ENCODE measurements at places on chromosomes 3 and 15.

GRCh38 chr3:129650256-129650872 lies 43.9 kb upstream of the PLXND1 start:
- peak; percentile 83 for DNase-seq

- DNase-seq = no peak
These were observed 1123.7 kb downstream of the IGSF11 start for GRCh38 chr3:117910820-117911521.

- DNase-seq = no peak
These were observed 115.0 kb downstream of the FOXP1 start for GRCh38 chr3:71468311-71469137.

DNA sequence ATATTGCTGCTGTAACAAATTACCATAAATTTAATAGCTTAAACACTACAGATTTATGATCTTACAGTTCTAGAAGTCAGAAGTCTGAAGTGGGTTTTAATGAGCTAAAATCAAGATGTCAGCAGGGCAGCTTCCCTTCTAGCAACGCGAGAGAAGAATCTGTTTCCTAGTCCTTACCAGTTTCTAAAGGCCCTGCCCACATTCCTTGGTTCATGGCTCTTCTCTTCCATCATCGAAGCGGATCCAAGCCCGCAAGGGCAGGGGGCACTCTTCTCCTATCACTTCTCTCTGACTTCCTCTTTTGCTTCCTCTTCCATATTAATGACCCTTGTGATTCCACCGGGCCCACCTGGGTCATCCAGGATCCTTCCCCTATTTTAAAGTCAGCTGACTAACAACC lies 16.1 kb downstream of the MINDY4B start:
- peak; percentile 22 for DNase-seq

DNA sequence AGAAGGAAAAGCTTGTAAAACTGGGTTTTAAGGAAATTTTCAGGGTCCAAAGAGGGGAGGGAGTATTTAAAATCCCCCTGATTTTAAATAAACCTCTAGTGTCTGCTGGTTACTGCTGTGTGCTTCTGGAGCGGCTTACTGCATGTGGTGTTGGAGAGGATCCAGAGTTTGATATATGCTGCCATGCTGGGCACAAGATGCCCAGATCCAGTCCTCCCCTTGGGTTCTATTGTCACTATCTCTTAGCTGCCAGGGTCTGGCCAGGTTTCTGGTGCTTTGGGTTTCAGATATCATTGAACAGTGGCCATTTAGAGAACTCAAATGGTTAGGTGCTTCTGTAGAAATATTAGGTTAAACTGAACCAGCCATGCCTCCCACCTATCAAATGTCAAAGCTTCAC lies 27.5 kb downstream of the MINAR1 start:
- no peak for DNase-seq

- peak; percentile 38 for DNase-seq
These were observed 42.9 kb downstream of the FGD5 start for GRCh38 chr3:14861446-14862302.

DNA sequence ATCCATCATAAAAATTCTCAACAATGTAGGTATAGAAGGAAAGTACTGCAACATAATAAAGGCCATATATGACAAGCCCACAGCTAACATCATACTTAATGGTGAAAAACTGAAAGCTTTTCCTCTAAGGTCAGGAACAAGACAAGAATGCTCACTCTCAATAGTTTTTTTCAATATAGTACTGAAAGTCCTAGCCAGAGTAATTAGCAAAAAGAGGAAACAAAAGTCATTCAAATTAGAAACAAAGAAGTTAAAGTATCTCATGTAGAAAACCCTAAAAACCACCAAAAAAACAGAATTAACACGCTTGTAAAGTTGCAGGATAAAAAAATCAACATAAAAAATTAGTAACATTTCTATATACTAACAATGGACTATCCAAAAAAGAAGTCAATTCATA lies 61.8 kb downstream of the MYH15 start:
- no peak for DNase-seq

- DNase-seq = no peak
These were observed 347.4 kb upstream of the PPP2R3A start for GRCh38 chr3:135618123-135618522.

- DNase-seq = no peak
These were observed 17.9 kb downstream of the SLC6A11 start for GRCh38 chr3:10833855-10834414.

GRCh38 chr15:68431037-68431791 lies 749 bp downstream of the ITGA11 start:
- DNase-seq = no peak

GRCh38 chr15:25846377-25846776 lies 16.8 kb downstream of the ATP10A start:
- no peak for DNase-seq

All from inflammatory macrophage treated with lipopolysaccharide for 1 hour (primary cell).